ENCODE measurements at places on chromosomes 6 and 20.

- DNase-seq: no peak
Observed at GRCh38 chr6:2651536-2651935, 99.2 kb downstream of the MYLK4 start.

DNA sequence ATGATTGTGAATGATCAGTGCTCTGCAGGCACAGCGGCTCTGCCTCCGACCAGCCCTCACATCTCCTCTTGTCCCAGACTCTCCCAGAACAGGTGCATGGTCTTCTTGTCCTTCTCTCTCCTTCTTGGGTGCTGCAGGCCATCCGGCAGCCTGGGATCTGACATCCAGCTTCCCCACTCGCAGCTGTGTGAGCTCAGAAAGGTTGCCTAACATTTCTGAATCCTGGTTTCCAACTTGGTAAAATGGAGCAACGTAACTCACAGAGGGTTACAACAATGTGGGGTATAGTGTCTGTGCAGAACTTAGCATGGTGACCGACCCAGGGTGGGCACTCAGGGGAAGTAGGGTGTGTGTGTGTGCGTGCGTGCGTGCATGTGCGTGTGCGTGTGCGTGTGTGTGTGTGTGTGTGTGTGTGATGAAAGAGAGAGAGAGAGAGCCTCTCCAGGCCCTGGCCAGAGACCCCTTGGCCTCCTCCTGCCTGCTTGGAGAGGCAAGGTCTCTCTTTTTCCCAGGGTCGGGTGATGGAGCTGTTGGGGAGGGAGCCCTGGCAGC, 110.1 kb downstream of the SNX5 start:
- DNase-seq: no peak

- no peak for DNase-seq
Observed at GRCh38 chr6:169160091-169160854, 93.4 kb downstream of the THBS2 start.

GRCh38 chr20:36418711-36419110, 112.6 kb downstream of the DLGAP4 start:
- no peak for DNase-seq

- no peak for DNase-seq
Observed at GRCh38 chr6:141736104-141736503, 396.6 kb upstream of the GJE1 start.

DNA sequence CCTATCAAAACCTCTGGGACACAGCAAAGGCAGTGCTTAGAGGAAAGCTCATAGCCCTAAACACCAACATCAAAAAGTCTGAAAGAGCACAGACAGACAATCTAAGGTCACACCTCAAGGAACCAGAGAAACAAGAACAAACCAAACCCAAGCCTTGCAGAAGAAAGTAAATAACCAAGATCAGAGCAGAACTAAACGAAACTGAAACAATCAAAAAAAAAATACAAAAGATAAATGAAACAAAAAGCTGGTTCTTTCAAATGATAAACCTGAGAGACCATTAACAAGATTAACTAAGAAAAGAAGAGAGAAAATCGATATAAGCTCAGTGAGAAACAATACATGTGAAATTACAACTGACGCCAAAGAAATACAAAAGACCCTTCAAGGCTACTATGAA, 34.8 kb upstream of the RUNX2 start:
- DNase-seq: no peak

GRCh38 chr6:170032706-170033309, 258.1 kb downstream of the DLL1 start:
- no peak for DNase-seq

DNA sequence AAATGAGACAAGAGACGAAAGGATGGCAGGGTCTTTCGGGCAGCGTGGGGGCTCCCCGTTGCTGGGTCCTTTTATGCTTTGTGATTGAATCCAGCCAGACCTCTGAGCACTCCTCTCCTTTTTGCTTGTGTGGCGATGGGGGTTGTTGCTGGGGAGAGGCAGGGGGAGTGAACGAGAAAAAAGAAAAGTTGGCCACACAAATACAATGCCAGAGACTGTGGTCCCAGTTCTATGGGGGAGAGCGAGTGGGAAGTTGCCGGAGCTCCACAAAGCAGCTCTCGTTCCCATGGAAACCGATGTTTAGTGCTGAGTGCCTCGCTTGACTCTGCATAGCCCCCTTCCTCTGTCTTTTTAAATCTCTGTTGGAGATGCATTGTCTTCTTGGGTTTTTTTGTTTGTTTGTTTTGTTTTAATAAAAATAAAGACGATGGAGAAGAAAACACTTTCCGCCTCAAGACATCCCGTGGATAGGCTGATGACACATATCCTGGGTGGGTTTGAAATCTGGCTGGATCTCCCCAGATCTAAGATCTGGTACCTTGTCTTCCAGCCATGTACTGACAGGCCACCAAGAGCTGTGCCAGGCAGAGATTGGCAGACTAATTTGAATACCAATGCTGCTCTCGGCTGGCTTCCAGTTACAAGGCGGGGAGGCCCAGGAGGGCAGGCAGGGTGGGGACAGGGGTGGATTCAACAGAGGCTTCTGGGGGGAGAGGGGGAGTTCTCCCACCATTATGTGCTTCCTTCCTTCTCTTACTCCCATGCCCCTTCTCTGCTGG, 529.3 kb downstream of the QKI start:
- DNase-seq: no peak

DNA sequence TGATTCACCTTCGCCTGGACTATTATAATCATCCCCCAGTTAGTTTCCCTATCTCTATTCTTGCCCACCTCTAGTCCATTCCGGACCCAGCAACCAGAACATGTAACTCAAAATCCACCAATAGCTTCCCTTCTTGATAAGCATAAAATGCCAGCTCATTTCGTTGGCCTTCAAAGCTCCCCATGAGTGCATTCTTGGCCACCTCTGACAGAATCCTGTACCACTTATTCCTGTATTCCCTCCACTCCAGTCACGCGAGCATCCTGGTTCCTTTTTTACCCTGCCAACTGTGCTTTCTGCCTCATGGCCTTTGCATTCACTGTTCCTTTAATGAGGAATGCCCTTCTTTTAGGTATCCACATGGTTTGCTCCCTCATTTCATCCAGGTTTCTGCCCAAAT, 36.7 kb downstream of the CYP24A1 start:
- no peak for DNase-seq

DNA sequence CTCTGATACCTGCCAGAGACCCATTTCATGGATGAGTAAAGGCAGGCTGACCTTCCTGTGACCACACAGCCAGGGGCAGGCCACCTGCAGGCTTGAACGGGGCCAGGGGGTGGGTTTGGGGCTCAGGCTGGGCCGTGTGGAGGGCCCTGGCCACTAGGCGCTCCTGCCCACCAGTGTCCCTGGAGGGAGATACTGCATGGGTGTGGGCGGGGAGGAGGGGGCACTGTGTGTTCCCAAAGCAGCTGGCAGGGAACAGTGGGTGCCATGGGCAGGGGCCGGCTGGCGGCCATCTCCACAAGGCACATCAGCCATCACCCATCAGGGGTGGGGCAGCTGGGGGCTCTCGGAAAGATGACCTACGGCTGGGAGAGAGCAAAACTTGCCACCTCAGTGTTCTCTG, 15.4 kb downstream of the SRC start:
- no peak for DNase-seq

DNA sequence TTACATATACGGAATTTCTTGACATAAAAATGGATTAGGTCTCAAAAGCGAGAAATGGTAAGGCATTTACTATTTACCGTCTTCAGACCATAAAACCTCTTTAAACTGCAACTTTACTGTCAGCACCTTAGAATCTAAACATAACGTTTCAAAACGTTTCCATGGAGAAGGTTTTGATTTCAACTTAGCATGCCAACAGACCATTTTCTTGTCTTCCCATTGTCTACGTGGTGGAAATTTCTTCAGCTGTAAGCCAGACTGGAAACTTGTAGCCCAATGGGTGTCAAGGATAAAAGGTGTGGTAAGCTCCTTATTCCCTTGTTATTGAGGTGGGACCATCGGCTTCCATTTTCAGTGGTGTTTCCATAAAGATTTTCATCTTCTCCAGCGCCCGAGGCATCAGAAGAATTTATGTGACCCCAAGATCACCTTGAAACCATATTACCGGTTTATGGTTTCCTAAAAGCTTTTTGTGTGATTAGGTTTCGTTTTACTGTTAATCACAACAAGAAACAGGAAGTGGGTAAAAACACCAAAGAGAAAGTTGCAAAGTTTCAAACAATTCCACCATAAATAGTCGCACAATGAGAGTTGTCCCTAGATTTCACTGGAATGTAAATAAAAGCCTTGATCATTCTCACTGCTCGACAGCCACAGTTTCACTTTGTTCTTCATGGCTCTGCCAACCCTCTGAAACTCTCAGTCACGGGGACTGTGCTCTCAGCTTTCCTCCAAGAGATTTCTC, 63.0 kb upstream of the CD2AP start:
- no peak for DNase-seq

DNA sequence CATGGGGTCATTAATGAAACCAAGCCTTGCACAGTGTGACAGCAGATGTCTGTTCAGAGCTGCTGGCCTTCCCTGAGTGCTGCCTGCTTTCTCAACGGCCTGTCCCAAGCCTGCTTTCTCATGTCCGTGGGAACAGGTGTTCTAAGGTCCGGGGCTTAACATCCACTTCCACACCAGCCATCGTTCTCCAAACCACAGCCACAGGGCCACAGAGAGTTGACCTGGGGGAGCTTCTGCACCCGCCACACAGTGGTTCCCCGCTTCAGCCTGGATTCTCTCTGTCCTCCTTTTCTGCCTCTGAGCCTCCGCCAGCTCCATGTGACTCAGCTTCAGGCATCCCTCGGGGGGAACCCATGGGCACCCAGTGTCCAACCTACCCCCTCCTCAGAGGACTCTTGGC, 26.9 kb upstream of the PPP1R3G start:
- no peak for DNase-seq

GRCh38 chr6:31568537-31568961, 3.5 kb upstream of the LTA start:
- peak; percentile 95 for DNase-seq

DNA sequence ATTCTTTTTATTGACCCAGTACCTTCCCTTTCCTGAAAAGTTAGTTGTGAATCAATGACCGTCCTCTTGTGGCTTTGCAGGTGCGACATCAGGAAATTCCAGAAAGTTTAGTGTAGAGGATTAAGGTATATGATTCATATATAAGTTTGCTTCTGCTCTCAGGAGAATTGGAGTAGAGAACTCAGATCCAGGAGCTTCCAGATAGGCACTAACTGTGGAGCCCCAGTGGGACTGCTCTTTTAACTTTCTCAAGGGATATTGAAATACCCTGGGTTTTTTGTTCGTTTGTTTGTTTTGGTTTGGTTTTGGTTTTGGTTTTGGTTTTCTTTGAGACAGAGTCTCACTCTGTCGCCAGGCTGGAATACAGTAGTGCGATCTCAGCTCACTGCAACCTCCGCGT, 9.5 kb downstream of the TAAR2 start:
- no peak for DNase-seq

DNA sequence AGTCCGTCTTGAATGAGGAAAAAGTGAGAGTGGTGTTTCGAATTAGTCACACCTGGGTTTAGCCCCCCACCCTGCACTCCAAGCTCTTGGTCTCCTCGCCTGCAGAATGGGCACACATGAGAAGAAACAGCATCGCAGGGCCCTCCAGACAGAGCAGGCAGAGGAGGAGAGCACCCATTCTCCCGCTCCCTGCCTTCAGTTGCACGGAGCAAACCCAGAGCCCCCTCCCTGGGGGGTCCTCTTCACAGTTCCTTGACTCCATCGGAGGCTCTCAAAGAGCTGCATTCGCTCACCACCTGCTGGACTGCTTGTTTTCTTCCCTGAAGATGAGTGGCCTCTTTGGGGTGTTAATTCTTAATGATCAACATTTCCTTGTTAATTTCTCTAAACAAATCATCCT, 5.1 kb downstream of the CST7 start:
- DNase-seq: no peak

DNA sequence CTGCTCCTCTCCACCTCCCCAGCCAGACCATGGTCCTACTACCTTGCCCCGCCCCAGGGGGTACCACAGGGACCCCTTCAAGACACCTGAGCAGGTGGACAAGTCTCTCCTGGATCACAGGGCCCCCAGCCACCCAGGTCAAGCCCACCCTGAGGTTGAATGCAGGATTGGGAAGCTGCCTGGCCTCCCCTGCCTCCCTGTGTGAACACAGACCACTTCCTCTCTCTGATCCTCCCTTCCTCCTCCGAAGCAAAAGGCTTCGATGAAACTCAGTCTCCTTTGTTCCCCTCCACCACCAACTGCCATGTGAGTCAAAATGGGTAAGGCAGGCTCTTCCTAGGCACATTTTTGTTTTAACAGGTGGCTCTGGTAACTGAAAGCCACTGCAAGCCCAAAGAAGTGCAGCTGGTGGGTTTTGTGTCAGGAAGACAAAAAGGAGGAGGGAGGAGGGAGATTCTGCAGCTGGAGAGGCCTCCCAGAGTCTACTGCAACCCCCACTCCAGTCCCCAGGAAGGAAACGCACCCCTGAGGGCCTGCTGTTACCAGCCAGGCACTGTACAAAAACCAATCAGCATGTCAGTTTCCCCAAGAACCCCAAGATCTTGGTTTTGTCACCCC, 5.4 kb downstream of the ADA start:
- DNase-seq: no peak

- no peak for DNase-seq
Observed at GRCh38 chr6:88006557-88006956, 41.1 kb upstream of the SPACA1 start.

DNA sequence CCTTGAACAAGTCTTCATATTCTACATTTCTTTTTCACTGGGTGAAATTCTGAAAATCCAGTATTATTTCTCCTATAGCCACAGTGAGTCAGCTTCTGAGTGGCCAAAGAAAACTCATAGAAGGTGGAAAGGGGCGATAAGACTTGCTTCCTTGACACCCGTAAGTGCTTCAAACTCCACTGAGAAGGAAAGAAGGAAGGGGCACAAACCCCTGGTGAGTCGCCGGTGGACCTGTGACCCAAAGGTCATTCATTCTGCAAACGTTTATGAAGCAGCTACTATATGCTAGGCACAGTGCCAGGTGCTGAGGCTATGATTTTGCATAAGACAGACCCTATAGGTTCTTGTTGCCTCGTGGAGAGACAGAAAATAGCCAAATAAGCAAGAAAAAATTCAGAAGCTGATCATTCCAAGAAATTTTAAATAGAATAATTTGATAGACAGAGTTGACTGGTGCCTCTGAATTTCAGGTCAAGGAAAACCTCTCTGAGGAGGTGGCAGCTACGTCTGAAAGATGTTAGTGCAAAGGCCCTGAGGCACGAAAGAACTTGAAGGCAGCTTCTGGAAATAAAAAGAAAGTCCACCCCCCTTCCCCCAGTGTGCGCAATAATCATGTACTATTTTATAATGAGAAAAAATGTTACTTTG, 118.2 kb downstream of the CD24 start:
- DNase-seq: no peak

DNA sequence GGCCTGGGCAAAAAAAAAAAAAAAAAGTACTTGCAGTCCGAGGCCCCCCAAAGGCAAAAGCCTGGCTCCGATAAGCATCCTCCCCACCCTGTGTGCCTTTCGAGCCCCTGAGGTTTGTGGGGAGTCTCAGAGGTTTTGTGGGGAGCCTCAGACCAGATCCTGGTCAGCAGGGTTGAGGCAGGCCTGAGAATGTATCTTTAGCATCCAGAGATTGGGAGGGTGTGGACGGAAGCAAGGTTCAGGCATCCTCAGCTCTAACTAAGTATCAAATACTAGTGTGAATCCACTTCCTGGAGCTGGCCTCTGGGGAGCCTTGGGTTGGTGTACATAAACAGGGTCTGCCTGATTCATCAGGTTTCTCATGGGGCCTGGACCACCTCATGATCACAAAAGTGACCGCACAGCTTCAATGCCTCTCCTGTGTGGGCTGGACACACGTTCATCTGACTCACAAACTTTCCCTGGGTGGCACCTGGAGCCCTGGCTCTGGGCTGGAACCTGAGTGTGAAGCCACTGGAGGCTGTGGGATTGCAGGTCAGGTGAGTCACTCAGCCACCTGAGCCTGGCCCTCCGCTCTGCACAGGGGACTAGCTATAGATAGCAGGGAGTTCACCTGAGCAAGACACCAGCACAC, 24.4 kb downstream of the PCMTD2 start:
- no peak for DNase-seq

Measured in CD4-positive, alpha-beta T cell (primary cell).